ENCODE measurements at places on chromosomes 12 and 14.

GRCh38 chr12:22971247-22971646 lies 346.3 kb downstream of the ETNK1 start:
- DNase-seq = no peak

DNA sequence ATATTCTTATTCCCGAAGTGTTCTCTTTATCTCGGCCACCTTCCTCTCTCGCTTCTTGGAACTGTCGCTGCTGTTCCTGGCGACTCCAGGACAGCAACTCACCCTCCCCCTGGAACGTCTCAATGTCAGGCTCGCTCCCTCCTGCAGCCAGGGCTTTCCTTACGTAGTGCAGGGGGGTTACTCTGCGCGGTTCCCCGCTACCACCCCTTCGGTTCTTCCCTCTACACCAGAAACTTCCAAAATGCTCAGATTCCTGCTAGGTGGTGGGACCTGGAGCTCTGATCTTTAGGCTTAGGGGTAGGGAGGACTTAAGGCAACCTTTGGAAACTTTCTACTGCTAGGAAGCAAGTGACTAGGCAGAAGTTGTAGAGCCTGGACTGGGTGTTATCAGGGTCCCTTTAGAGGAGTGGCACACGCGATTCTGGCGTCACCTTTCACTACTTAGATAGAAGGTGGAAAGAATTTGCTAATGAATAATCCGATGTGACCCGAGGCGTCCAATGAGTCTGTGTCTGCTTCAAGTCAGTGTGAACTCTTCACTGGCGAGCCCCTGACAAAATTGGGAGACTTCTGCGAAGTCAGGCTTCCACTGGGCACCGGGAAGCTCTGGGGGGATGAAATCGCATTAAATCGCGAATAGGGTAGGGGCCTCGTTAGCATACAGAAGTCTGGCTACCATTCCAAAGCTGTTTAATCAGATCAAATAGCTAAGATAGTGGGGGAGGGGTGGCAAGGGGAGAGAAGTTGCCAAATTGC lies 900 bp upstream of the DPF3 start:
- DNase-seq = no peak

GRCh38 chr12:90972226-90972625 lies 17.2 kb upstream of the CCER1 start:
- no peak for DNase-seq

DNA sequence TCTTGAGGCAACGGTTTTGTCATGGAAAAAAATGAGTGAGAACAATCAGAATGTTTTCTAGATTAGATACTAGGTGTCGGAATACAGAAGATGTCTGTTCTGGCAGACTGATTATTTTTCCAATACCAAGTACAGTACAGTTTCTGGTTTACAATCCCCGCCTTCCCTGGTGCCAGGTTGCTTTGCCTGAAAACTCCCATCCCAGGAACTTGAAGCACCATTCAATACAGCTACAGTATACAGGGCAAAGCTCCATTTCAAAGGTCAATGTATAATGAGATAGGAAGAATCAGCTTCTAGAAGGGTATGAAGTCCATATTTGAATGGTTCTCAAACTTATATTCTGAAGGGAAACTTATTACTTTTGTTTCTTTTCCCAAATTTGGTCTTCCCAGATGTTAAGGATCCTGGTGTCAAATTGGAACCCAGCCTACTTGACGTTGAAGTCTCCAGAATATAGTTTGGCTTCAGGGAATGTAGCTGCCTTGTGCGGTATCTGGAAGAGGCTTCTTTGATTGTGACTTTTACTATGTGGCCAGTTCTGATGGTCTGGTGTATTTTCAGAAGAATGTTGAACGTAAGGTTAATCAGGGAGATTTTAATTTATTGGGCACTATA lies 238.0 kb upstream of the ATP2B1 start:
- DNase-seq = no peak

GRCh38 chr14:79411403-79412174 lies 799.7 kb downstream of the DIO2 start:
- DNase-seq = no peak

DNA sequence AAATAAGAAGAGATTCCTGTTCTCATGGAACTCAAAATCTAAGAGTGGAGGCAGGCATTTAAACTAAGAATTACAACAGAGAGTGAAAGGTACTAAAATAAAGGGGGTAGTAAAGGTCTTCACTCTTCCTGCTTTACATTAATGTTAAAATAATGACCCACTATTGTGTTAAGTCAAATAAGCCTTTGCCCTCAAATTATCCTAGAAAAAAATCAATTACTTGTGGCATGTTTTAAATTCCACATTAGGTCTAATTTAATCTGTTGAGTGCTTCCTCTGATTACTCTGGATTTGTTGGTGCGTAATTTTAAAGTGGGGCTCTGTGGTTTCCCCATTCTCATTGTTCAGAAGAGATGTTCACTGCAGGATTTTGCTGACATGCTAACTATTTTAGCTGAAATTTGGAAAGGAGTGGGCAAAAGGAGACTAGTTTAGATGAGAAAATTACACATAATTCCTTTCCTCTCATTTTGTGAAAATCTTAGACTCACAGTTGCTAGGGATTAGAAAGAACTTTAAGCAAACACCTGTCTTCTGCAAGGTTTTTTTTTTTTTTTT lies 35.5 kb downstream of the BTG1 start:
- no peak for DNase-seq

DNA sequence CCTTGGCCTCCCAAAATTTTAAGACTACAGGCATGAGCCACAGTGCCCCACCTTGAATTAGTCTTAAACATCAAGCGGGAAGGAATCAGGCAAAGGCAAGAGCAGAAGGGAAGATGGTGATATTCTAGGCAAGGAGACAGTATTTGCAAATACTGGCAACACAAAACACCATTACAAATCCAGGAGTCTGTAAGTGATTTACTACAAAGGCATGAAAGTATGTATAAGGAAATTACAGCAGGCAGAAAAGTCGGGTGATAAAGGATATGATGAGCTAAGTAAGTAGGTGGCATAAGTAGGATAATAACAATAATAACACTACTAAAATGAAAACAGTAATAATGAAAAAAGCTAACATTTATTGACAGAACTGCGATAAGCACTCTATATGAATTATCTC lies 28.5 kb downstream of the FMNL3 start:
- DNase-seq = no peak

- no peak for DNase-seq
Observed at GRCh38 chr14:91570021-91570420, 59.9 kb upstream of the PPP4R3A start.

DNA sequence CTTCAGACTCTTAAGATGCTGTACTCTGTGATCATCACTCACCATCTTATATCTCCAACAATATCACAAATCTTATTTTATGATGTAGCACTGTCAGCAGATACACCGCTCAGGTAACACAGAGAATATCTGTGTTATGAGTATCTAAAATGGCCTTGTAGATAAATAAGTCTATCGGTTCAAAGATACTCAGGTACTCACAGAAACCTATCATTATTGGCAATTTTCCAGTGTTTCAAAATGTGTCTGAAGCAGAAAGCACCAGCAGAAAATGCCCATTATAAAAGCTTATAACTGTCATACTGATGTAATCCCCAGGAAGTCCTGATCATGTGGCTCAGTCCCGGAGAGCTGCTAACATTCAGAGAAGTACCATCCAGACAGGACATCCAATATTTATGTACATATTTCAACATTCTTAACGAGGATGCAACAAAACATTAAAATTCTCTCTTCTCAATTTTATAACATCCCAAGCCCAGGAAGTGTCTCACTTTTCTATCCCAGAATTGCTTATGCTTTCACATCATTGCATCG lies 190.7 kb upstream of the LMNTD1 start:
- DNase-seq = no peak

GRCh38 chr14:51644217-51644933 lies 7.3 kb upstream of the FRMD6 start:
- no peak for DNase-seq

DNA sequence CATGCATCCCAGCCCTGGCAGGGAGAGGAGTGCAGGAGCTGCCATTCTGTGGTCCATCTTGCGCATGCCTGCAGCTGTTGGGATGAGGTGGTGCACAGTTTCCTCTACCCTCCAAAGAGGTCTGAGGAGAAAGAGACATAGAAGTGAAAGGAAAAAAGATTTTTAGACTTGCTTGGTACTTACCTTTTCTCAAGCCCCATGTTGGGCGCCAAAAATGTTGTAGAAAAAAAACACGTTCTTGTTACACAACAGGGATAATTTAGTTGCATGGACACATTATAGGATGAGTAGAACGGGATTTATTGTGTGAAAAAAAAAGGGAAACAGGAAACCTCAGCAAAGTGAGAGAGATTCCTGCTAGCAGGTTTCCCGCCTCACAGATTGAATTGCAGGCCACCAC lies 244.4 kb upstream of the GARIN2 start:
- no peak for DNase-seq

GRCh38 chr12:4448943-4449850 lies 3.6 kb upstream of the FGF6 start:
- no peak for DNase-seq

- no peak for DNase-seq
Observed at GRCh38 chr12:97542666-97543280, 80.2 kb downstream of the RMST start.

- DNase-seq = peak; percentile 68
Observed at GRCh38 chr14:75295491-75296345, 17.1 kb downstream of the FOS start.

GRCh38 chr14:75910048-75910447 lies 71.7 kb downstream of the TGFB3 start:
- DNase-seq = no peak

GRCh38 chr14:65041434-65041915 lies 54.8 kb downstream of the FNTB start:
- DNase-seq = no peak

DNA sequence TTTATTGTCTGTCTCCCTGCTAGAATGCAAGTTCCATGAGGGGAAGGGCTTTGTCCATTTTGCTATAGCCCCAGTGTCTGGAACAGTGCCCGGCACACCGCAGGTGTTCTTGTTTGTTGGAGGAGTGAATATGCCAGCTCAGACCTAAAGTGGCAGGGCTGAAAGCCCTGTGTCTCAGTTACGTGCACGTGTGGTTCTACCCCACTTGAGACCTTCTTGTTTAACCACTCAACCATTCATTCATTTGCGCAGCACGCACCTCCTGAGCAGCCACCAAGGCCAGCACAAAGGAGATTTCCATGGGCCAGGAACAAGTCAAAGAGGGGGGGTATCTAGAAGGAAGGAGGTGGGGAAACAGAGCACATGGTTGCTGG lies 338.0 kb upstream of the FKBP4 start:
- DNase-seq = no peak

GRCh38 chr12:119207063-119207560 lies 28.4 kb downstream of the HSPB8 start:
- no peak for DNase-seq

DNA sequence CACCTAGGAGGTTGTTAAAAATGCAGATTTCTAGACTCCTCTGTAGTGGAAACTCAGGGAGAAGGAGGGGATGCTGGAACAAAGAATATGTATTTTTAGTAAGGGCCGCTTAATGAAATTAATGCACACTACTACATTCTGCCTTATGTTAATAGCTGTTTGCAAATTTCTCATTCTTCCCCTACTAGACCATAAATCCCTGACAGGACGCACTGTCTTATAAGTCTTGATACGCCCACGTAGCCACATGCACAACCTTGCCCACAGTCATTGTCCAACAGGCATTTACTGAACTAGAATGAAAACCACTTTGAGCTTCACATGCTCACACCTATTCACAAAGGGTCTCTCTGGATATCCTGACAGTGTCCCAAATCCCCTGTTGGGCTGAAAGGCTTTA lies 10.5 kb downstream of the KRT2 start:
- no peak for DNase-seq

DNA sequence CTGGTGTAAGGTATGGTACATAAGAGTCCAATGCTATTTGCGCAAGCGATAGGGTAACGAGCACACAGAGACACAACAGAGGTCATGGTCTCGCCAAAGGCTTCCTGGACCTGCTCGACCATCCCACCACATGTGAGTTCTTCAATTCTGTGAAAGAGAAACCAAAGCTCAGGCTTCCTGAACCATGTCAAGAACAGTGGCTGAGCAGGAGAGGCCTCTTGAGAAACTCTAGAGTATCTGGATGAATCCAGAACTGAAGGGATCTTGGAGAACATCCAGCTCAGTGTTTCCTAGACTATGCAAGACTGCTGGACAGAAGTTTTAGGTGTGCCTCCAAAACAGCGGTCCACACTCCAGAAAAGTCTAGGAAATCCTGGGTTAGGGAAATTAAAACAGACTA lies 114.5 kb downstream of the TRAFD1 start:
- no peak for DNase-seq

- DNase-seq = no peak
Observed at GRCh38 chr12:58629376-58629775, 290.9 kb downstream of the LRIG3 start.

DNA sequence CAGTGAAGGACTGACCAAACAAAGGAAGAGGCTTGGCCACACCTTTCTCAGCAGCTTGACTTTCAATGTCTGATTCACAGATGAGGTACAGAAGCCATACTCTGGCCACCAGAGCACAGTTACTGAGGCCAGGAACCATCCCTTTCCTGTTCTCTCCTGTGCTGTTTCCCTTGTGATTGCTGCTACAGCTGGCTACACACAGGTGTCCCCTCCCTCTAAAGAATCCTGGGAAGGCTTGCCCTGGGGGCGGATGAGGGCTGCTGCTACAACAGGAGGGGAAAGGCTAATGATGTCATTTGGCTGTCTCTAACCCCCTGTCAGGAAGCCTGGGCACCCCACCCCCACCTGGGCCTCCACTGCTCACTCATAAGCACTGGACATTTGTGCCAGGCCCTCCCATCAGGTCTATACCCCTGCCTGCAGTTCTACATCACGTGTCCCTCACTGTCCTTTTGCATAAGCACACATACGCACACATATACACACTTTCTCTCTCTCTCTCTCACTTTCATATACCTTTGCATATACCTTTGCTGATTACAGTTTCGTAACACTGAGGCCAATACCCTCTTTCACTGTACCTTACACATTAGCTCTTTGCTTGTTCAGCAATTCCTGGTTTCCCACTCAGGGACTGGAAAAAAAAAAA lies 41.4 kb downstream of the PRPF40B start:
- no peak for DNase-seq

GRCh38 chr12:69910694-69911093 lies 85.7 kb downstream of the MYRFL start:
- no peak for DNase-seq

Measured in T follicular helper cell (primary cell).